Stimulated activated CD8-positive, alpha-beta memory T cell treated with anti-CD3 and anti-CD28 coated beads, Interleukin-4, amount 100 ng/mL, for 1 hour (primary cell): ENCODE measurements at places on chromosomes 12 and 14.

GRCh38 chr12:24919346-24920001 lies 29.4 kb downstream of the BCAT1 start:
- no peak for DNase-seq

DNA sequence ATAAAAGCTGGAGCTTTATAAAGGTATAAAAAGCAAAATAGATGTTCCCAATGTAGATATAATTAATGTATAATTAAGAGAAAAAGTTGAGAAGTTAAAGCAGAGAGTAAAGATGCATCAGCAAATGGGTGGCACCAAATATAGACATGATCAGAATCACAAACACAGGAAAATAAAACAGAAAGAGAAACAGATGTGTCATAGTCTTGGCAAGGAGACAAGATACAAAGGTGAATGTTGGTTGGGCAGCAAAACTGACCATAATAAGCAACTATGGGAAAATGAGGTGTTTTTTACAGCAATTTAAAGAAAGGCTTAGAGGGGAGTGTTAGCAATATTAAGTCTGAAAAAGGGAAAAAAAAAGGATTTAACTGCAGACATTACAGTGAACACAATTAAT lies 135.4 kb upstream of the CLEC14A start:
- DNase-seq: no peak

- no peak for DNase-seq
Observed at GRCh38 chr12:31850268-31850667, 108.9 kb upstream of the RESF1 start.

GRCh38 chr12:80293347-80293746 lies 150.7 kb upstream of the PTPRQ start:
- no peak for DNase-seq

DNA sequence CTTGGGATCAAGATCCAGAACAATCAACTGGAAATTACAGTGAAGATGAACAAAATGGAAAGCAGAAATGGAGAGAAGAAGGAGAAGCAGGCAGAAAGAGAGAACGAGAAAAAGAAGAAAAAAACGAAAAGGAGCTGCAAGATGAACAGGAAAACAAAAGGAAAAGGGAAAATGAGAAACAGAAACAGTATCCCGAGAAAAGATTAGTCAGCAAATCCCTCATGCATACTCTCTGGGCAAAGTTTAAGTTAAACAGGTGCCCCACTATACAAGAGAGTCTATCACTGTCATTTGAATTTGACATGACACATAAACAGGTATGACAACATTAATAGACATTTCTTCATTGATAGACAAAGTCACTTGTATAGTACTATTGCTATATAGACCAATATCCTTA lies 5.0 kb downstream of the NANOGNB start:
- no peak for DNase-seq

- no peak for DNase-seq
Observed at GRCh38 chr12:114683709-114684097, 272 bp downstream of the TBX3 start.

DNA sequence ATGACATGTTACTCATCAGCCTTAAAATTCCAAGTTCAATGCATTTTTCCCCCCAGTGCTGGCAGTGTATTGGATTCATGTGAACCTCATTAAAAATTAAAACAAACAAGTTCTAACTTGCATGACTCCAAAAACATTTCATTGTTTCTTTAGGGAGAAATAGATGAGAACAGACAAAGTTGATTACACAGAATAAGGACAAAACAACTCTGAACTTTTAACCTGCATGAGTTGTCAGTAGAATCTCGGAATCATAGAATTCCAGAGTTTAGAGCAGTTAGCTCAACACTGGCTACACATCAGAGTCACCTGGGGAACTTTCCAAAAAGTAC lies 127.5 kb downstream of the TMX1 start:
- no peak for DNase-seq

DNA sequence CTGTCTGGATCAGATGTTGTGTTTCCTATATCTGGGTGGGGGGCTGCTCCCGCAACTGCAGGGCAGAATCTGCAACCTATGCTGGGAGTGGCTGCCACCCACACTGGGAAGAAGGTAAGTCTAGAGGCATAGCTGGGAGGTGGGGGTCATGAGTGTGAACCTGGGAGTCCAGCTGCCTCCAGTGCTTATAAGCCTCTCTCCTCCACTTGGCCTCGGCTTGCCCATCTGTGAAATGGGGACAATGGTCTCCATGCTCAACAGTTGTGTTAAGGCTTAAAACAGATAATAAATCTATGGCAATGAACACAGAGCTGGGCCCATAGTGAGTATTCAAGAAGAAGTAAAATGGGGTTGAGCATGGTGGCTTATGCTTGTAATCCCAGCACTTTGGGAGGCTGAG lies 90.0 kb downstream of the RBM19 start:
- DNase-seq: no peak

- DNase-seq: no peak
Observed at GRCh38 chr14:44041700-44042099, 465.4 kb downstream of the FSCB start.

GRCh38 chr14:94008234-94008633 lies 11.1 kb downstream of the CCDC197 start:
- no peak for DNase-seq

GRCh38 chr12:67414011-67414715 lies 145.0 kb downstream of the CAND1 start:
- DNase-seq: no peak

DNA sequence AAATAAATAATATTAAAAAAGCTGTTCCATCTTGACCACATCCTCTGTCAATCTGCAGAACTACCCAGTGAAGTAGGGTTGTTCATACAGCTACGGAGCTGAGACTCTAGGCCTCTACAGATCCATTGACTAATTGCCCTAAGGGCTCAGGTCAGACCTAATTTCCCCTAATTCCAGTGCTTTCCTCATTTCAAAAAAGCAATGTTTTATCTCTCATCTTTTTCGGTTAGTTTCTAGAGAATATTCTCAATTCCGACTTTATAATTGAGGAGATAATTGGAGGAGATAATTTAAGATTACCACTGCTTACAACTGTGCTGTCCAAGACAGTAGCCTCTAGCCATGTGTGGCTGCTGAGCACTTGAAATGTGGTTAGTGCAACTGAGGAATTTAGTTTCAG lies 167.1 kb downstream of the KIF21A start:
- no peak for DNase-seq

DNA sequence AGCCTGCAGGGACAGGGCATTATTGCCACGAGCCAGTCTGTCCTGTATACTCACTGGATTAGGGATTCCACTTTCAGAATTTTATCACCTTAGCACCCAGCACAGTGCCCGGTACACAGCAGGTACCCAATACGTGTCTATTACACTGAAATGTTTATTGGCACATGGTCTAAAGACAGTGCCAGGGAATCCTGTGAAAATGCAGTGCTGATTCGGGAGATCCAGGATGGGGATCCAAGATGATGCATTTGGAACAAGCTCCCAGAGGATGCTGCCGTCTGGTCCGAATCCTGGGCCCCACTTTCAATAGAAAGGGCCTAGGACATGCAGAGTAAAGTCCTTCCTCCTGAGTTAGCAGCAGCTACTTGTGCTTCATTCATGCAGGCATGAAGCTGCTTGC lies 230.7 kb downstream of the CACNA1C start:
- no peak for DNase-seq

- no peak for DNase-seq
Observed at GRCh38 chr14:77221241-77221871, 39.8 kb downstream of the TMEM63C start.

- DNase-seq: no peak
Observed at GRCh38 chr14:98593361-98593761, 678.6 kb downstream of the BCL11B start.

GRCh38 chr14:71214241-71214640 lies 307.0 kb downstream of the PCNX1 start:
- no peak for DNase-seq

GRCh38 chr14:33271891-33272290 lies 333.2 kb downstream of the NPAS3 start:
- DNase-seq: no peak

DNA sequence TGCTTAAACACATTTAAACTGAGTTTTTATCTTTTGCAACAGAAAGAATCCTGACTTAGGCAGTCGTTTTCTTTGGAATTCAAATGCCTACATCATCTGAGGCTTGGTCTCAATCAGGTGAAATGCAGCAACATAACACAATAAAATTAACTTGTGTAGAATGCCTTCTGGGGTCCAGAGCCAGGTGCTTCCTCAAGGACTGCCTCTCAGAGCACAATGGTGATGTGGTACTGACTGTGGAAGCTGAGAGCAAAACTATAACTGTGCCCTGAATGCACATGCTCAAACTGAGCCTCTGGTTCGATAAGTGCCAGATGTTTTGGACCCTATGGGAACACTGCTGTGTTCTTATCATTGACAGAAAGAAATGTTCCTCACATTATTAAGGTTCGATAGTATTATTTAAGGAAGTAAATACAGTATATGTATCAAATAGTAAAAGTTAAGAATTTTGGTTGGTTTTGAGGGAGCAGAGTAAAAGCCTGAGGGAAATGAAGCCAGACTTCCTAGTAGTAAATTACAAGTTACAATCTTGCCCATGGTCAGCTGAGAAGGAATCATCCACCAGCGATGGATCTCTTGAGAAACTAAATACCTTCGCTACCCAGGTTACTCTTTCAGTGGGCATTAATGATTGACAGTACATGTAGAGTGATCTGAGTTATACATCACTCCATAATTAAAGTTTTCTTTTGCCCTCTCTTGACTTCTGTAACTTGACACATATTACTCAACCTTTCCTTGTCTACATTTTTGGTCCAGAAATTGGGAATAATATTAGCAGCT lies 122.9 kb upstream of the ATP2B1 start:
- DNase-seq: no peak

GRCh38 chr12:89354612-89355067 lies 2.3 kb upstream of the DUSP6 start:
- no peak for DNase-seq

- peak; percentile 33 for DNase-seq
Observed at GRCh38 chr12:57477710-57478681, 1.7 kb downstream of the ARHGAP9 start.

DNA sequence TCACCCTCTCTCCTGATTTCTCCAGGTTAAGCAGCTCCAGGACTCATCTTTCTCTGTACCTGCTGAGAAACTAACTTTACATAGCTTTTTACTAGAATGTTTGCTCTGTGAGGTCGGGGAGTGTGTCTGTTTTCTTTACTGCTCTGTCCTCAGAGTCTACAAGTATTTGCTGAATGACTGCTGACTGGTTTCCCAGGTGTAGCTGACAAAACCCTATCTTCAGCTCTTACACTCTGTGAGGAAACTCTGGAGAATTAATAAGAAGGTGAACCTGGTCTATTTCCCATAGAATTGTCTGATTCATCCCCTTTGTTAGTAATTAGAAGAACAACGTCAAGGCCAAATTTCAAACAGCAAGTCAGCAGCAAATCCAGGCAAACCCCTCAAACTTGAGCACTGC lies 226.8 kb downstream of the ZFP36L1 start:
- DNase-seq: no peak

DNA sequence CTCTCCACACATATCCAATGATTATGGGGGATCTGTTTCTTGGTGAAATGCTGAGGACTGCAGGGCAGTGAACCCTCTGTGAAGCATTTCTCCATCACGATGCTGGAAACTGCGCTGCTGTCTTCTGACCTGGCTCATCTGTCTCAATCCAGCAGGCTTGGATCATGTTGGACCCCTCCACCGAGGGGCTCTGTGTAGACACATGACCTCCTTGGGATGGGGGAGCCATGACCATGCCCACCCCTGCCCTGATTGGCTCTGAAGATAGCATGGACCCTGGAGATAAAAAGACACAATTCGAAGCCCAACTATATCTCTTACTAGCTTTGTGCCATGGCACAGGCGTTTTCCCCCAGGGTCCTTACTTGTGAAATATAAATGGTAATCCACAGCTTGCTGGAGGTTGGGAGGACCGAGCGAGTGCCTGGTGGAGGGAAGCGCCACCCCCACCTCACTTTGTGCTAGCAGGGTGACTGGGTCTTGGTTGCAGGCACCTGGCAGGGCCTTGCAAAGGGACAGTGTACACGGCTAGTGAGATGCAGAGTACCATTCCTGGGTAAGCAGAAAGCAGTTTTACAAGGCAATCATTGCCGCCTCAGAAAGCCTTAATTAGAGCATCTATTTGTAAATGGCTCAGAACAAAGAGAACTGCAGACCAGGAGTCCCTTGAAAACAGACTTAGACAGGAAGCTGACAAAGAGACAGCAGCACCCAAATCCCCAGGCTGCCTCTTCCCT lies 2.4 kb upstream of the KRT83 start:
- no peak for DNase-seq

DNA sequence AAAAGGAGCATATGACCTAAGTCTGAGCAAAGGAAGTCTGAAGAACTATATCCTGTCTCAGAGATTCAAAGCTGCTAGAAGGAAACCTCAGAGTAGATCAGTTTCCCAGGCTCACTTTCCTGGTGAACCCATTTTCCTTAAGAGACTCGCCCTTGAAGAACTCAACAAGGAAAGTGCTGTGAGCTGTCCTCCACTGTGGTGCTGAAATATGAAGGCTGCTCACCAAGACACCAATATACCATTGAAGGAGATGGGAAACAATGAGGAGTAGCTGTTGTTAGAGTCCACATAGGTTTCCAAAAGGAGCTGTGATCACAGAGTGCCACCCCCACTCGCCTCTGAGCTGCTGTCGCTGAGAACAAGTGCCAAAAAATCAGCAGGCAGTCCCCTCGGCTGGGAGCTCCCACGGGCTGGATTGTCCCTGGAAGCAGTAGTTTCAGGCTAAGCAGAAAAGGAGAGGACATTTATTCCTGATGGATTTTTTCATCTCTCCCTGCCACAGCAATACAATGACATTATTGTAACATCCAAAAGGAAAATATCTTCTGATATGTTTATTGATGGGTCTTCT lies 282.1 kb downstream of the RPS29 start:
- no peak for DNase-seq

GRCh38 chr12:122238861-122239260 lies 13.0 kb upstream of the DIABLO start:
- no peak for DNase-seq
